ENCODE measurements at places on chromosomes 2 and 18.

GRCh38 chr2:198312596-198313483 lies 508.4 kb downstream of the PLCL1 start:
- no peak for DNase-seq

GRCh38 chr18:2641638-2642037 lies 13.9 kb upstream of the SMCHD1 start:
- DNase-seq: peak; percentile 39

DNA sequence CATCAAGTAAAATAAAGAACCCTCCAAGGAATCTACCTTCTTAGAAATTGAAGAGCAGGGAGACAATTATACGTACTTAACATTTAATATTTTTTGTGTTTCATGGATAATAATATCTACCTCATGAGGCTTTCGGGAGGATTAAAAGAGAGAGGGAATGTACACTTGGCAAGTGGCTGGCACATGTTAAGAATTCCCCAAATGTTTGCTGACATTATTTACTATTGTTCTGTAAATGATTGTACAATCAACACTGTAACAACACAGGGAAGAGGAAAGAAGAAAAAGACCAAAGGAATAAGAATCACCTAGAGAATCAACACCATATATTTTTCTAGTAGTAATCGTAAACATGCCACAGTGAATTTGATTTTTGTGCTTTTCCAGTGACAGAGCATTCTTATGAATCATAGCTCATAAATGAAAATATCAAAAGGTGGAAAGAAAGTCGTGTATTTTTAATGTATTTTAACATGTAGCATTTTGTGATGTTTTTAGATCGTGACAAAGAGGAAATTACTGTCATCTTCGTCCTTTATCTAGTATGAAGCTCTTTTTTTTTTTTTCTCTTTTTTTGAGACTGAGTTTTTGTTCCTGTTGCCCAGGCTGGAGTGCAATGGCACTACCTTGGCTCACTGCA lies 67.3 kb downstream of the B3GNT2 start:
- DNase-seq: no peak

GRCh38 chr2:210792000-210792399 lies 235.6 kb downstream of the CPS1 start:
- DNase-seq: no peak

DNA sequence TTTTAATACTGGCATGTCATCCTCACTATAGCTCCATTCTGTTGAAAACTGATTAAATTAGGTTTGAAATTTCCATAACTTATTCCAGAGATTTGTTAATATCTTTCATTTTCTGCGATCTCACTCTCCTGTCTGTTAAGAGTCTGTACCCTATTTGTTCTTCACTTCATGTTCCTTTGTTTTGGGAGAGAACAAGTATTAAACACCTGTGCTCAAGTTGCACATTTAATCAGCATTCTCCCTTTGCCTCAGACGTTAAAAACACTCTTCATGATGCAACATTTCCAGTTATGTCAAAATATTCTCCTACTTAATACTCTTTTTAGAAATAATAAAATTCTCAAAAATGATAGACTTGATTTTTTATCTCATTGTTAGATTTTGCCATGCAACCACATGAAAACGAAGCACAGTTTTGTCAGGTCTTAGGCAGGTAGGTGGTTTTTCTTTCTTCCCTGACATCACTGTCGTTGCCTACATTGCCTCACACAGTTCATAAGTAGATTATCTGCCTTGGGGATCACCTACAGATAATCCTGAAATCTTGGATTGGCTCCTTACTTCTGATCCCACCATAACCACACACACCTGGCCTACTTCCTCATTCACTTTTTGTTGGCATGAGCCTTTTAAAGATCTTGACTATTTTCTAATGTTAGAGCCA lies 109.9 kb downstream of the GAREM1 start:
- no peak for DNase-seq

- no peak for DNase-seq
Measured at GRCh38 chr18:52844323-52844722, 504.3 kb downstream of the DCC start.

- no peak for DNase-seq
Measured at GRCh38 chr18:55419132-55419946, 168.7 kb downstream of the TCF4 start.

GRCh38 chr18:58831606-58832005 lies 33.1 kb upstream of the ZNF532 start:
- no peak for DNase-seq

DNA sequence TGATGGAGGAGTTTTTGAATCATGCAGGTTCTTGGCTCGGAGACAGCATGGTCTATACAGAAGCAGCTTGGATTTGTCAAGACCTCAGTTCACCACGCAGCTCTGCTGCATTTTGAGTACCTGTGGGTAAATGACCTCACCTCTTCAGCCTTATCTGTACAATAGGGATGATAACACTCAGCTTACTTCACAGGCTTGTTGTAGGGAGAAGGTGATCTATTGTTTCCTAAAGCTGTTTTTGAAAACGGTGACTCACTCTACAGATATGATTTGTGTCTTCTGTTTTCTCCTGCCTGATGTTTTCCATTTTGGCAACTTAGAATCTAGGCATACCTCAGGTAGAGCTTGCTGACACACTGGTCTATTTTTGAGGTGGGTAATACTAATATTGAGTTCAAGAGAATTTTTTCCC lies 80.3 kb downstream of the FMNL2 start:
- no peak for DNase-seq

GRCh38 chr2:211159972-211160371 lies 603.6 kb downstream of the CPS1 start:
- DNase-seq: no peak

DNA sequence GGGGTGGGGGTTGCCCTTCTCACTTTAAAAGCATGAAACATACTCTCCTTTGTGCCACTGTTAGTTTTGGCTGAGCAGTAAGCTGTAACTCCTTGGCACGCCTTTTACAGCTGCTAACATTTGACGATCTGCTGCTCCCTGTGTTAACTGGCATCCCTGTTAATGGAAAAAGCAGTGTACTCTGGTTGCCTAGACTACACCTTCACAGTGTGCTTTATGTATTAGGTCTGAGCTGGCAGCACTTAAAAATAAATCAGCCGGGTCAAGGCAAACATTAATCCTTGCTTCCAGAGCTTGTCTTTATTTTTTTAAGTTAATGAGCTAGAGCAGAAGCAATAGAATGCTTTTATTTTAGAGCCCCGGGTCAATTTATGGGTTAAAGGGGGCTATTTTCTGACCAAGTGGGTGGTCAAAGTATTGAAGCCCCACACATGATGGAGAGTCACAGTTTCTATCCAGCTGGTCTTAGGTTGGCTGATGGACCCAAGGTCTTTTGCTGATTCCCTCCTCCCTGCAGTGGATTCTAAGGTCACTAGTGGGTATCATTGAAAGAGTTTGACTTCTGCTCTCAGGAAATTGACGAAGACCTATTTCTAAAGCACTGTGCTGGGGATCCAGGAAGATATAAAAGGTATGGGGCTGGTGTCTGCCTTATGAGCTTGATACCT lies 54.5 kb downstream of the CFAP221 start:
- DNase-seq: peak; percentile 14

GRCh38 chr2:30206461-30207430 lies 24.6 kb upstream of the LBH start:
- DNase-seq: no peak

DNA sequence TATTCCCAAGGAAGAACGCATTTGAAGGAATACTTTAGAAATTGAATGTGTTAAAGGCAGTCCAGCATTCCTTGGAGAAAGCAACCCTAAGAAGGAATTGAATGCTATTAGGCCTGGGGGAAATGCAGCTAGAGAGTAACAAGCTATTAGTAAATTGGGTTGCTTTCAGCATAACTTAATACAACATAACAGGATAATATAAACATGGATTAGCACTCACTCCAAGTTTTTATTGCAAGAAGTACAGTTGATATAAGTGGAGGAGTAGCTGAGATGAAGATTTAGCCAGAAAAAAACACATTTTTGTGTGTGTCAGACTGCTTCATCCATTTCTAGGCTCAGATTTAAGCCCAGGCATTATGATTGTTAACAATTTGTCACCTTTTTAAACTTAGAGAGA lies 314.6 kb downstream of the MEIS1 start:
- no peak for DNase-seq

- no peak for DNase-seq
Measured at GRCh38 chr2:42307180-42307579, 53.8 kb downstream of the COX7A2L start.

Data from ACHN (cell line).